ENCODE measurements at places on chromosomes 4 and X. TPM values are rescaled to one million over a fixed set of nuclear protein-coding genes. Genes with fewer than 3 reads are reported as not detected.

The PKD2 gene
- 12.3 TPM for total RNA-seq

The C4orf54 gene
- 6.4 TPM for total RNA-seq

The LUZP4 gene
- not detected for total RNA-seq

The SLC49A3 gene
- 17.3 TPM for total RNA-seq

The CDX4 gene
- total RNA-seq: not detected

The HPGDS gene
- 3.1 TPM for total RNA-seq

The SOWAHB gene
- total RNA-seq: not detected

The TREX2 gene
- total RNA-seq: not detected

The PDE5A gene
- total RNA-seq: 7.4 TPM

The SLBP gene
- total RNA-seq: 13.7 TPM

The MBNL3 gene
- 27.5 TPM for total RNA-seq

- no peak for DNase-seq
Measured at GRCh38 chrX:3145716-3146115, 104.4 kb downstream of the ARSF start.

GRCh38 chr4:1109333-1109732 lies 4.0 kb downstream of the RNF212 start:
- no peak for DNase-seq

DNA sequence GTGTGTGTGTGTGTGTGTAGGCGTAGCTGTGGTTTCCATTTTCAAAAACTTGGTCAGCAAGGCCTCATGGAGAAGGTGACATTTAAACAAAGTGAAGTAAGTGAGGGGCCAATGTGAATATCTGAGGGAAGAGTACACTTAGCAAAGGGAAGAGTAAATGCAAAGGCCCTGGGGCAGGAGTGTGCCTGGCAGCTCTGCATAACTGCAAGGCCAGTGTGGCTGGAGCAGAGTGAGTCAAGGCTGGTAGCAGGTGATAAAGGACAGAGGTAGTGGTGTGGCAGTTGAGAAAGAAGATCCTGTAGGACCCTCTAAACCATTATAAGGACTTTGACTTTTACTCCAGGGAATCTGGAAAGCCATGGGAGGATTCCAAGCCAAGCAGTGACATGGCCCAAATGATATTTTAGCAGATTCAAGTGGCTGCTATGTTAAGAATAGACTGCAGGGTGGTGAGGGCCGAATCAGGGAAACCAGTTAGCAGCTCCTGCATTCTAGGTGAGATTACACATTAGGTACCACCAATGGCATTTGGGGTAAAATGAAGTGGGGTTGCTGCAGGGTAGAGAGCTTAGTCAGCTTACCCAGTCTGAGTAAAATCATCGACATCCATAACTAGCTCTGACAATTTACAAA lies 5.9 kb upstream of the TBC1D1 start:
- DNase-seq: no peak

GRCh38 chr4:153181293-153181692 lies 22.9 kb upstream of the TRIM2 start:
- DNase-seq: no peak

DNA sequence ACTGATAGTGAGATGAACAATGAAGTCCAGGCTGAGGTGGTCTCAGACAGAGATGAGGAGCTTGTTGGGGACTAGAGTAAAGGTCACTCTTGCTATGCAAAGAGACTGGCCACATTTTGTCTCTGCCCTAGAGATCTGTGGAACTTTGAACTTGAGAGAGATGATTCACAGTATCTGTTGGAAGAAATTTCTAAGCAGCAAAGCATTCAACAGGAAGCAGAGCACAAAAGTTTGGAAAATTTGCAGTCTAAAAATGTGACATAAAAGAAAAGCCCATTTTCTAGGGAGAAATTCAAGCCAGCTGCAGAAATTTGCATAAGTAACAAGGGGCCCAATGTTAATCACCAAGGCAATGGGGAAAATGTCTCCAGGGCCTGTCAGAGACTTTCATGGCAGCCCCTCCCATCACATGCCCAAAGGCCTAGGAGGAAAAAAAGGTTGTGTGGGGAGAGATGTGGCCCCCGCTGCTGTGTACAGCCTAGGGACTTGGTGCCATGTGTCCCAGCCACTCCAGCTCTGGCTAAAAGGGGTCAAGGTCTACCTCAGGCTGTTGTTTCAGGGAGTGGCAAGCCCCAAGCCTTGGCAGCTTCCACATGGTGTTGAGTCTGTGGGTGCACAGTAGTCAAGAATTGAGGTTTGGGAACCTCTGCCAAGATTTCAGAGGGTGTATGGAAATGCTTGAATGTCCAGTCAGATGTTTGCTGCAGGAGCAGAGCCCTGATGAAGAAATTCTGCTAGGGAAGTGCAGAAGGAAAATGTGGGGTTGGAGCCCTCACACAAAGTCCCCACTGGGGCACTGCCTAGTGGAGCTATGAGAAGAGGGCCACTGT lies 262.8 kb downstream of the DKK2 start:
- no peak for DNase-seq

DNA sequence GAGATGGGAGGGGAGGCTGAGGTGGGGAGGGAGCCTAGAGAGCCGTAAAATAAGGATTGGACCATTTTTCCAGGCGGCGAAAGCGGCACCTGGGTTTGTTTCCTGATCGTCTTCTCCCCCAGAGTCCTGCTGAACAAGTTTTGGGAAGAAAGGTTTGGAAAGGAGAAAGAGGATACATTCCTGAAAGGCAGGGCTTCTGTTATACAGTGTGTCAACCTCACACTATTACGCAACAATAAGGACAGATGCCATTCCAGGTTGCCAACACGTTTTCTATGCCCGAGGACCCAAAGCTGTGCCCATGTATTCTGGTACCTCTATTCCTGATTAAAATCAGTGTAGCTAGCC lies 658 bp downstream of the SCOC start:
- no peak for DNase-seq

DNA sequence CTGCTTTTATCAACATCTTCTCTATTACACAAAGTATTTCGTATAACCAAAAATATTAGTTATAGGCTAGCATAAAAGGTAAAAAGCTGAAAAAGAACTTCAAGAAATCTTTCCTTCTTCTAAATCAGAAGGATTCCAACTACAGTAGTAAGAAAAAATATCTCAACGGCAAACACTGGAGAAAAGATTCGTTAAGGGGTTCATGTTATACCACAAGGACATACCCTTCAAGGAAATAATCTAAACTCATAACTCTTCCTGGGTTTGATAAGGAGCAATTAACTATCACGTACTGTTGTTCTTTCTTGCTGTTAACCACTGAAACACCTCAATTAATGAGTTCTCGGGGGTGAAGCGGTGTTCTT lies 1.5 kb downstream of the SMIM14 start:
- DNase-seq: no peak

DNA sequence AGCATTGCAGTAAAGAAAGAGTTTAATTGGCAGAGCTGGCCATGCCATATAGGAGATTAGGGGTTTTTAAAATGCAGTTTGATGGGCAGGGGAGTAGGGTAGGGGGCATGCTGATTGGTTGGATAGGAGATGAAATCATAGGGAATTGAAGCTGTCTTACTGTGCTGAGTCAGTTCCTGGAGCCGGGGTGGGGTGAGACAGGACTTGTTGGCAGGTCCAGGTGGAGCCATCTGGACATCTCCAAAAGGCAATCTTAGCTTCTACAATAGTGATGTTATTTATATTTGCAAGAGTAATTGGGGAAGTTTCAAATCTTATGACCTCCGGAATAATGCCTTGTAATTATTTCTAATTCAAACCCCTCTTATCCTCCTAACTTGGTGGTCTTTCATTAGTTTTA lies 32.4 kb upstream of the PGM2 start:
- no peak for DNase-seq

DNA sequence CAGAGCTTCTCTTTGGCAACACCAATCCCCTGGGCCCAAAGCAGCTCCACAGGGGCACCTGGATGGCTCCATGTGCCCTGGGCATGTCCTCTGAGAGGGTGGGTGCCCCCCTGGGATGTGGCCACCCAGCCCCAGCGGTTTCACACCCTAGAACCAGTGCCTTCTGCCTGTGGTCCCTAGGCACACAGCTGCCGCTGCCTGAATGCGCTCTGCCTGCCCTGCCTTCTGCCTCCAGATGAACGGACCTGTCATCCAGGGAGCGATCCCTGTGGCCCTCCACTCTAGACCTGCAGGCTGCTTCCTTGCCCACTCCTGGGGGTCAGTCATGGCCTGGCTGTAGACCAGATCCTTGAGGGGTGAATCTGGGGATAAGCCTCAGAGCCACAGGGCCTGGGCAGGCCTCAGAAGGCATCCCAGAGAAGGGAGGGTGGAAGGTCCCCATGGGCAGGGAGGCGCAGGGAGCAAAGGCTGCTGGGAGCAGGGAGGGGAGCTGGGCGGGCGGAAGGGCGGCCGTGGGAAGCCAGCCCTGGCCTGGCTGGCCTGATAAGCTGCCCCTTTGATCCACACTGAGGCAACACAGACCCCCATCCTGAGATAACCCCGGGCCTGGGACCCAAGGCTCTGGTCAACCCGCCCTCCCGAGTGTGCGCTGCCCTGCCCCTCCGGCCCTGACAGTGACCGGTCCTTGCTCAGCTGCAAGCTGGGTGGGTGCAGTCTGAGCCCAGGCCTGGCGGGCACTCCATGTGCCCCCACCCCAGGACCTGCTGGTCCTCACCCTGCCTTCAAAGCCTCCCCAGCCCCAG lies 8.1 kb upstream of the FGFR3 start:
- no peak for DNase-seq

GRCh38 chr4:98686043-98686707 lies 27.8 kb upstream of the TSPAN5 start:
- DNase-seq: no peak

Data from Right ventricle myocardium inferior (tissue), 1 donor.